ENCODE measurements at places on chromosomes 12 and 14. TPM values are rescaled to one million over a fixed set of nuclear protein-coding genes. Genes with fewer than 3 reads are reported as not detected.

DNA sequence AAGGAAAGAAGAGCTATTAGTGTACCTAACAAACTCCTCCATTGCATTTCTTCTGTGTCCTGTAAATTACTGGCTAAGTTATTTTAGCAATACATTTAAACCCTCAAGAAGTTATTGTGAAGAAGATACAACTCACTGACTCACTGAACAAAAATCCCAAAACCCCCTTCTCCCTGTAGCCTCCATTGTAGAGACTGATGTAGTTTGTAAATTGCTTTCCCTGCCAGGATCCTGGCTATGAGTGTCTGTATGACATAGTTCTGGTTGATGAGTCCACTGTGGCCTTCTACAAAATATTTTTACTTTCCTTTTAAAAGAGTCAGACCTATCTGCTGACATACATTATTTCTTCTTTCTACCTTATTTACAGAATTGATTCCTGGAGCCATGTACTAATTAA is 155.6 kb downstream of the SLC6A15 start:
- peak; percentile 75 for DNase-seq
- H3K4me3 ChIP-seq: no peak overlapping the region
- H3K4me1 ChIP-seq: no peaks in the 10 kb centered on the region
- H3K27me3 ChIP-seq: no peaks in the 10 kb centered on the region
- H3K36me3 ChIP-seq: no peaks in the 10 kb centered on the region

MMP14 gene
- total RNA-seq: 1,063 TPM

TAS2R9 gene
- not detected for total RNA-seq

DNA sequence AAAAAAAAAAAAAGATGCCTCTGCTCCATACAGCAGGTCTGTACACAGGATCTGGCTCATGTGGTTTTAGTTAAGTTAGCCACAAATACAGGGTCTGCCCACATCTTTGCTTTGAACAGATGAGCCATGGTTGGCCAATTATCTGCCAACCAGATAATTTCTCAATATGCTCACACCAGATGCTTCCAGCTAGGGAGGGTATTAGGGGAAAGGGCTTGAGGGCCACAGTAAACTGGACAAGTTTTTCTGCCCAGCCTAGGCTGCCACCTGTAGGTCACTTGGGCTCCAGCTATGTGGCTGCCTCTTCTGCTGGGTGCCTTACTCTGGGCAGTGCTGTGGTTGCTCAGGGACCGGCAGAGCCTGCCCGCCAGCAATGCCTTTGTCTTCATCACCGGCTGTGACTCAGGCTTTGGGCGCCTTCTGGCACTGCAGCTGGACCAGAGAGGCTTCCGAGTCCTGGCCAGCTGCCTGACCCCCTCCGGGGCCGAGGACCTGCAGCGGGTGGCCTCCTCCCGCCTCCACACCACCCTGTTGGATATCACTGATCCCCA is 776 bp downstream of the RDH5 start:
- DNase-seq: peak; percentile 88
- peaks cover 67% of the 10 kb centered on the region for H3K4me1 ChIP-seq
- peak overlapping the region; percentile 18 for H3K4me3 ChIP-seq
- H3K36me3 ChIP-seq: peaks cover 27% of the 10 kb centered on the region
- H3K27ac ChIP-seq: peak overlapping the region; percentile 47

DNA sequence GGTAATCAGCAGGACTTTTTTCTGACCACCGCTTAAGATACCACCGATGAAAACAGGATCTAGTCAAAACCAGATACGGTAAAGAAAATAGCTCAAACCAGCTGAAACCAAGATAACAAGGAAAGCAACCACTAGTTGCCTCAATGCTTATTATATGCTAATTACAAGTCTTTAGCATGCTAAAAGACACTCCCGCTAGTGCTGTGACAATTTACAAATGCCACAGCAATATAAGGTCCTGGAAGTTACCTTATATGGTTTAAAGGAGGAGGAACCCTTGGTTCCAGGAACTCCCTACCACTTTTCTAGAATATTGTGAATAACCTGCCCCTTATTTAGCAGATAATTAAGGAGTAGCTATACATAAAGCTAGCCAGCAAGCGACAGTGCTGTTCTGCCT is 976.4 kb upstream of the SEL1L start:
- no peak for DNase-seq

DNA sequence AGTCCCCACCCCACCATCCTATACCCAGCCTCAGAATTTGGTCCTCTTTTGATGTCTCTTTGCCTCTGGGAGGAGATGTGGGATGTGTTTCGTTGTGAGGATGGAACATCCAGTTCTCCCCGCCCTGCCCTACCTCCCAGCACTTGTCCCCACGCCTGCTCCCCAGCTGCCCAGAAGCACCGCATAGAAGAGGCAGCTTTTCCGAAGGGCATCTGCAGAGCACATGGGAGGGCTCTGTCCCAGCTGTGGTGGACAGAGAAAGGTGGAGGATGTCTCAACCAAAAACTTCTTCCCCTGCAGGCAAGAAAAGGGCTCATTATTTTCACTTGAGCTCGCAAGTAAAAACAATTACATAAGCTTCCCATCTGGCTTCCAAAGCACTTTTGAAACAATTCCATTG is 302.6 kb downstream of the PCNX1 start:
- H3K4me1 ChIP-seq: peaks cover 9% of the 10 kb centered on the region
- H3K4me3 ChIP-seq: no peak overlapping the region
- DNase-seq: no peak

DNA sequence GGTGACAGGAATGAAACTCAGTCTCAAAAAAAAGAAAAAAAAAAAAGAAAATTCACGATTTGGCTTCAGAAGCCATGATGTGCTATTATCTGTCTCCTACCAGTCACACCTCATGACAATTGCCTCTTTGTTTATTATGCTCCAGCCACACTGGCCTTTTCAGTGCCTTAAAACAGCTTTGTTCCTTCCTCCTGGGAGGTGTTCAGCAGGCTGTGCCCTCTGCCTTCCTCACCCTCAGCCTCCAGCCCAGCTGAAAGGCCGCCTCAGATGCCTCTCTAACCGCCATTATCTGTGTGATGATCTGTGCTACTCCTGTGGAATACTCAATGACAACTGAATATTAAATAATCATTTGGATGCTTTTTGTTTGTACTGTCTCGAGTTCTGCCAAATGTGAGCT is 8.6 kb upstream of the ARPC3 start:
- no peak overlapping the region for H3K27ac ChIP-seq
- H3K4me1 ChIP-seq: no peaks in the 10 kb centered on the region
- H3K36me3 ChIP-seq: peaks cover 8% of the 10 kb centered on the region
- no peak for DNase-seq

GRCh38 chr12:75990189-75990912 is 41.2 kb downstream of the PHLDA1 start:
- H3K36me3 ChIP-seq: no peaks in the 10 kb centered on the region
- H3K4me3 ChIP-seq: no peak overlapping the region
- no peaks in the 10 kb centered on the region for H3K27me3 ChIP-seq
- H3K4me1 ChIP-seq: peaks cover 5% of the 10 kb centered on the region
- no peak overlapping the region for H3K27ac ChIP-seq

DNA sequence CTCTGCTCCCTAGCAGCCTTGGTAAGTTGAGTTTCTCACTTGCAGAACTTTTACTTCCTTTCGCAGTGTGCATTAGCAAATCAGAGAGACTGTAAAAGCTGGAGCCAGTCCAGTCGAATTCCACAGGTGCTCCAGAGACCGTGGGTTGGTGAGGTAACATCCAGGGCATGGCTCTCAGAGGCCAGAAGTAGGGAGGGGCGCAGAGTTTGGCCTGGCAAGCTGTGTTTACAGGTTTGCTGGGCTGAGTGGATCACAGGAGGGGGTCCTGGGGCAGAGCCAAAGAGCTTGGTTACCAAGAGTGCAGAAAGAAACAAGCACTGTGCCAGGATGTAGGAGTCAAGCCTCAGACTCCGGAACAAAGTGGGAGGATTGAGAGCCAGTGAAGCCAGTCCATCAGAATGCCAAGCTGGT is 10.2 kb upstream of the BHLHE41 start:
- peak; percentile 78 for DNase-seq
- no peaks in the 10 kb centered on the region for H3K27me3 ChIP-seq
- peak overlapping the region; percentile 39 for H3K27ac ChIP-seq

RNFT2 gene
- total RNA-seq: 8.9 TPM

- no peak for DNase-seq
- H3K36me3 ChIP-seq: peaks cover 3% of the 10 kb centered on the region
- H3K27ac ChIP-seq: no peak overlapping the region
- H3K4me1 ChIP-seq: no peaks in the 10 kb centered on the region
- no peak overlapping the region for H3K4me3 ChIP-seq
Measured at GRCh38 chr12:19489168-19489567, 49.9 kb downstream of the AEBP2 start.

AQP2 gene
- total RNA-seq: not detected

- no peaks in the 10 kb centered on the region for H3K27me3 ChIP-seq
- no peak for DNase-seq
- no peak overlapping the region for H3K4me3 ChIP-seq
- no peak overlapping the region for H3K27ac ChIP-seq
- H3K4me1 ChIP-seq: no peaks in the 10 kb centered on the region
- H3K36me3 ChIP-seq: no peaks in the 10 kb centered on the region
Measured at GRCh38 chr14:81042438-81042837, 87.0 kb downstream of the TSHR start.

TAS2R7 gene
- total RNA-seq: not detected

PLEKHH1 gene
- 3.3 TPM for total RNA-seq

KRT3 gene
- 0.43 TPM for total RNA-seq

OR6C2 gene
- not detected for total RNA-seq

DNA sequence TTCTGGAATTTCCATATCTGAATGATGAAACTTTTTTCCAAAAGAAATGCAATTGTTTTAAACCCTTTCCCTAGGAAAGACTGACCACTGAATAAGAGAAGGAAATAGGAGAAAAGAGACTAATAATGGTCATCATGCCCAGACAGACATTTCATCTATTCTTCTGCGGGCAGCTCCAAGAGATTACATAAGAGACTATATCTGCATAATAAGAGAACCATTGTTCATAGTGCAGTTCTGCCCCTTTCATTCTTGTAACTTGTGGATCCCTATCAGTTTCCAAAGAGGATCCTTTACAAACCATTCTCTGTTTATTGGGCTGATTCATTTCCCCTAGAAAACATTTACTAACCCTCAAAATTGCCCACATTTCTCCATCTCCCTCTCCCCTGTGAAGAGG is 197.8 kb downstream of the FSCB start:
- no peak overlapping the region for H3K4me3 ChIP-seq
- peak; percentile 0 for DNase-seq
- no peaks in the 10 kb centered on the region for H3K27me3 ChIP-seq
- no peaks in the 10 kb centered on the region for H3K4me1 ChIP-seq
- no peaks in the 10 kb centered on the region for H3K36me3 ChIP-seq

NPFF gene
- not detected for total RNA-seq

DNA sequence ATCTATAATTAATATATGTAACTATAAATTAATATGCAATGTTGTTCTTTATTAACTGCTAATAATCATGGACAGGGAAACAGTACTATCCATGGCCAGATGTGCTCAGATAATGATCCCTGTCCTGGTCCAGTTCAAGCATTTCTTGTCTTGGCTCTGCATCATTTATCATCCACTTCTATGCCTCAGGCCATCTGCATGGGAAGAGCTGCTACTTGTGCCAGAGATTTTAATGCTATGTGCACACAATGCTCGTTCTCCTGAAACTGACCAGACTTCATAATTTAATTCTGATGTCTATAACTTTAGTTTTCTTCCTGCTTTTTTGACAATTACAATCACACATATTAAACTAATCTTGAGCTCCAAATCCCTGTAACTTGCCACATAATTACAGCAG is 11.2 kb upstream of the TMX1 start:
- H3K4me3 ChIP-seq: no peak overlapping the region
- no peaks in the 10 kb centered on the region for H3K4me1 ChIP-seq
- H3K27ac ChIP-seq: no peak overlapping the region

DNA sequence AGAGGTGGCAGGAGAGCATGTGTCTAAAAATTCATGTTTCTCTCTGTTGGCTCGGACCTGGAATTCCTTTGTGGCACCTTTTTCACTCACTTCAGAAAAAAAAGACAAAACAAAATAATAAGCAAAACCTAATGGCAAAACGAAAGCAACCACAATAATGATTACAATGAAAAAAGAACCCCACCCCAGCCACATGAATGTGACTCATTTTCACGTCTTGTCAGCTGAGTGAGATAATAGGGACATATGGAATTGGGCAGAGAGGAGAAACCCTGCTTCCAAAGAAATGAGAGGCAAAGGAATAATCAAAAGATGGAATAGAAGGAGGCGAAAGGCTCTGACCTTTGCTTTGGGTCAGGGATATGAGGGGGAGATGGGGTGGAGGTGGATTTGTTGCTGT is 143.4 kb downstream of the SLC8A3 start:
- H3K4me3 ChIP-seq: no peak overlapping the region
- no peak overlapping the region for H3K27ac ChIP-seq
- H3K36me3 ChIP-seq: no peaks in the 10 kb centered on the region
- H3K4me1 ChIP-seq: no peaks in the 10 kb centered on the region
- DNase-seq: no peak

DNA sequence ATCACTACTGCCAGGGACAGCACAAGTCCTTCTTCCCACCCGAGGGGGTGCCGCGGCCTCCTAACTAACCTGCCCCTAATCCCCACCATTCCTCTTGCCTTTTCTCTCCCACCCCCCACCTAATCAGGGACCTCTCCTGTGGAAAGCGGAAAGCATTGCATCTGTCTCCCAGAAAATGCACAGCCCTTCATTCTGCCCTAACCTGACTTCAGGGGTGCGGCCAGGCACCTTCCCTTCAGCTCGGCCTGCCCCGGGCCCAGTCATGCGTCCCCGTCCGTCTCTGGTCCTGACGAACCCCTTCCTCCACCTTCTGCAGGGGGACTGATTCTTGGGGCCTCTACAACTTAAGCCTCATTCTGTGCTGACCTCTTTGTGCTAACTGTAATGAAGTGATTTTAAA is 43.9 kb upstream of the TRAF3 start:
- no peaks in the 10 kb centered on the region for H3K4me1 ChIP-seq
- H3K27ac ChIP-seq: no peak overlapping the region
- no peak overlapping the region for H3K4me3 ChIP-seq
- DNase-seq: no peak
- H3K36me3 ChIP-seq: peaks cover 2% of the 10 kb centered on the region
- H3K27me3 ChIP-seq: no peaks in the 10 kb centered on the region

ZNF891 gene
- total RNA-seq: 1.2 TPM

- DNase-seq: peak; percentile 87
- H3K36me3 ChIP-seq: no peaks in the 10 kb centered on the region
- H3K4me3 ChIP-seq: no peak overlapping the region
- H3K4me1 ChIP-seq: peaks cover 5% of the 10 kb centered on the region
- H3K27me3 ChIP-seq: no peaks in the 10 kb centered on the region
- no peak overlapping the region for H3K27ac ChIP-seq
Measured at GRCh38 chr14:26522967-26523366, 74.9 kb downstream of the NOVA1 start.

- no peak overlapping the region for H3K27ac ChIP-seq
- H3K27me3 ChIP-seq: peaks cover 5% of the 10 kb centered on the region
- DNase-seq: no peak
- H3K4me3 ChIP-seq: no peak overlapping the region
Measured at GRCh38 chr14:21168055-21168454, 12.2 kb upstream of the OR5AU1 start.

CCDC184 gene
- total RNA-seq: 3.3 TPM

Data from astrocyte (in vitro differentiated cells and primary cell).